ENCODE measurements at places on chromosomes 12 and 14. TPM values are rescaled to one million over a fixed set of nuclear protein-coding genes. Genes with fewer than 3 reads are reported as not detected.

The KRT79 gene
- not detected for polyA plus RNA-seq

The OR4E2 gene
- polyA plus RNA-seq = not detected

The COL2A1 gene
- polyA plus RNA-seq = not detected

The KLRC1 gene
- polyA plus RNA-seq = 0.61 TPM

The RAB35 gene
- 44.6 TPM for polyA plus RNA-seq

The MIP gene
- polyA plus RNA-seq = not detected

The USP5 gene
- polyA plus RNA-seq = 23.4 TPM

The KRT78 gene
- polyA plus RNA-seq = not detected

Measured in heart left ventricle (tissue), 16 donors.